ENCODE measurements at places on chromosomes 7 and 10.

DNA sequence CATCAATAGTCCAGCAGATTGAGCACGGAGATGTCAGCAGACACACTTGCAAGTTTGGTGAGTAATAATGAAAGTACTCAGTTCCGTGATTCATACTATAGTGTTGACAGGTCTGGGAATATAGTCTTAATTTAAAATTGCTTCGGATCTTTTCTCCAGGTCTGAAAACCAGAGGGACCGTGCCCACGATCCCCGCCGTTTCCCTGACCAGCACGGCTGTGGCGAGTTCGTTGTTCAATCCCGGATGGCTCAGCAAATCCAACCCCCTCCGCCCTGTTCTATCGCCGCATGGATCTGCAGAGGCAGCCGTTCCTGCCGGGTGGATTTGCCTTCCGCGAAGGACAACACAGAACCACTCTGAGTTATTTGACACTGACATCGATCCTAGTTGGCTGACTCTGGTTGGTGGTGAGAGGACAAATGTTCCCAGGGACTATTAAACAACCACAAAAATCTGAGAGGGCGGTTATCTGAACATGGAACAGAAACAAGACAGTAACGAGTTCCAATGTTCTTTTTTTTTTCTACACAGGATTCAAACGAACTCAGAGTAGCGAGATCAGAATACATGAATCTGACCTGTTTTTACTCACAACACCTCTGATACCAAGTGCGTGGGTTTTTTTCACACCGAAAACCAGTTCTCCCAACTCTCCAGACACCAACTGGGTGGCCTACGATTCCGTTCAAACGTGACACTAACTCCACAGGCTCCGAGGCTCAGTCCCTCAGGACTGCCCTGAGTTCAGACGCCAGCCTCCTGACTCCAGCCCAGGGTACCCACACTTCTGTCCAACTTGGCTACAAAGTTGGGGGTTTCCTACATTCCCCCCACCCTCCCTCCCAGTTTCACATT lies 52.7 kb downstream of the RBM17 start:
- DNase-seq = no peak

DNA sequence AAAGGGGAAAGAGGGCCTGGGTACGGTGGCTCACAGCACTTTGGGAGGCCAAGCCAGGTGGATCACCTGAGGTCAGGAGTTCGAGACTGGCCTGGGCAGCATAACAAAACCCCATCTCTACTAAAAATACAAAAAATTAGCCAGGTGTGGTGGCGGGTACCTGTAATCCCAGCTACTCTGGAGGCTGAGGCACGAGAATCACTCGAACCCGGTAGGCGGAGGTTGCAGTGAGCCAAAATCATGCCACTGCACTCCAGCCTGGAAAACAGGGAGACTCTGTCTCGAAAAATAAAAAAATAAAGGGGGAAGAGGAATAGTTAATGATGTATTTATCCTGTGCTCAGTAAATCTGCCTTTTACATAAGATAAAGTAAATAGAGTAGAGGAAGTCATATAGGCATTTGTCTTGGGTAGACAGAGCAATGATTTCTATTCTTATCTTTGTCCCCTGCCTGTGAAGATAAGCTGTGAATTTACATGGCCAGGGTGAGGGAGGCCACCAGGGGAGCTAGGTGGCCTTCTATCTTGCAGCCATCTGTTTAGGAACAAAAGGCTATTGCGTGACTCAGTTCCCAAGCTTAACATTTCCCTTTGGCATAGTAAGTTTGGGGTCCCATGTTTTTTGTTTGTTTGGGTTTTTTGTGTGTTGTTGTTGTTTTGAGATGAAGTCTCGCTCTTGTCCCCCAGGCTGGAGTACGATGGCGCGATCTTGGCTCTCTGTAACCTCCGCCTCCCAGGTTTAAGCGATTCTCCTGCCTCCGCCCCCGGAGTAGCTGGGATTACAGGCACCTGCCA lies 73.2 kb upstream of the GTF2I start:
- no peak for DNase-seq

DNA sequence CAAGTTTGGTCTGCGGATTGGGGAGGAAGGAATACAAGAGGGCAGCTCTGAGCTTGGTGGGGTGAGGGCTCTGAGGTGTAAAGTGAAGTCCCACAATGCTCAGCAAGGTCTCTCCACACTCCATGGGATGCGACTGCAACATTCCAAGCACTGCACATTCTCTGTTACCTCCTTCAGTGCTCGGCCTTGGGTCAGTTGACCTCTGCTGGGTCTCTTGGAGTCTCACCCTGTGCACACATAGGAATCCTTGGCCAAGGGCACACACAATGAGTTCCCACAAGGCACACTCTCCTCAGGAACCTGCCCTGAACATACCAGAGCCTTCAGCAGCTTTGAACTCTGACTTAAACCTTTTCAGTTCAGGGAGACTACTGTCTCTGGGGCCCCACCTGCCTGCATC lies 2.4 kb upstream of the WDFY4 start:
- DNase-seq = no peak

GRCh38 chr7:102097601-102098161 lies 189.0 kb upstream of the SH2B2 start:
- no peak for DNase-seq

DNA sequence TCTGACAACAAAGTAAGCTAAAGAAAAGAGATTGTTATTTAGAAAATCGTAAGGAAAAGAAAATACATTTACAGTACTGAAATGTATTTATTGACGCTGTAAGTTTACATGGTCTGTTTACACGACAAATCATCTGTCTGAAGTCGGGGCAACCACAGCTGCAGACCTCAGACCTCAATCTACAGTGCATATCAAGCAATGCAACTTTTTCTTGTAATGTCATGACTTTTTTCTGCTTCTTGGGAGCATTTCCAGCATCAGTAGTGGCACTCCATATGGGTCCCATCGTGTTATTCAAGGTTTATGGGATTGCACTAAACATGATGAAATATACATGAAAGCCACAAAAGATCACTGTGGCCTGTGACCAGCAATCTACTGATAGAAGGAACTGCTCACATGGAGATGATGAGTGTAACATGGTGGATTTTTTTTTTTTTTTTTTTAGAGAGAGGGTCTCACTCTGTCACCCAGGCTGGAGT lies 77.1 kb downstream of the MTPN start:
- DNase-seq = no peak

- no peak for DNase-seq
Measured at GRCh38 chr10:15642095-15642494, 77.6 kb downstream of the ITGA8 start.

GRCh38 chr10:120734483-120735078 lies 116.6 kb upstream of the WDR11 start:
- no peak for DNase-seq

GRCh38 chr10:1597370-1598146 lies 139.8 kb downstream of the ADARB2 start:
- no peak for DNase-seq

GRCh38 chr10:19663344-19663743 lies 152.9 kb upstream of the PLXDC2 start:
- DNase-seq = no peak

GRCh38 chr7:30661926-30662325 lies 20.3 kb downstream of the CRHR2 start:
- DNase-seq = no peak

All from spinal cord (tissue), 10 donors.